Aorta (tissue), 5 donors: ENCODE measurements at places on chromosomes 2 and 18. TPM values are rescaled to one million over a fixed set of nuclear protein-coding genes. Genes with fewer than 3 reads are reported as not detected.

DNA sequence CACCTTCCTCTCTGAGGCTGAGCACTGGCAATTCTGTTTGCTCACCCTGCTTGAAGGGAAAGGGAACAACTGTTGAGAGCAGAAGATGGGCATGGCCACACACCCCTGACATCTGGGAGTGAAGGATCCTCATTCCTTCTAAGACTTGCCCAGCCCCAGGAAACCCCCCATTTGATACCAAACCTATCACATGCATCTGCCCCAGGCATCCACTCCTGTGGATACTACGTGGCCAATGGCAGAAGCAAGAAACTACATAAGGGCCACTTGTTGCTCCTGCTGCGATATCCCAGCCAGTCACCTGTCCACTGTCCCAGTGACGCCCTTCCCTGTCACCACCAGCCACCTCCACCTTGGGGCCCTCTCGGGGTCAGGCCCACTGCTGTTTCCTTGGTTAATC, 185.2 kb downstream of the SMAD2 start:
- no peak for DNase-seq

DNA sequence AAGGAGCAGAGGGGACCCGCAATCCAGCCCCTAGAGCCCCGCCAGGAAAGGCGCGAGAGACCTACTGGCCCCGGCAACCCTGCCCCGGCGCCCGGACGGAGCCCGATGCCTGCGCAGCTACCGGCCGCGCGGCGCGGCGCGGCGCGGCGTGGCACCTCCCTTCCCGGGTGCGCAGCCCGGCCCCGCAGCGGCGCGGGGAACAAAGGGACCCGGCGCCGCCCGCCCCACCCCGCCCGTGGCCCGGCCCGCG, 307 bp downstream of the CDH2 start:
- no peak for DNase-seq

DNA sequence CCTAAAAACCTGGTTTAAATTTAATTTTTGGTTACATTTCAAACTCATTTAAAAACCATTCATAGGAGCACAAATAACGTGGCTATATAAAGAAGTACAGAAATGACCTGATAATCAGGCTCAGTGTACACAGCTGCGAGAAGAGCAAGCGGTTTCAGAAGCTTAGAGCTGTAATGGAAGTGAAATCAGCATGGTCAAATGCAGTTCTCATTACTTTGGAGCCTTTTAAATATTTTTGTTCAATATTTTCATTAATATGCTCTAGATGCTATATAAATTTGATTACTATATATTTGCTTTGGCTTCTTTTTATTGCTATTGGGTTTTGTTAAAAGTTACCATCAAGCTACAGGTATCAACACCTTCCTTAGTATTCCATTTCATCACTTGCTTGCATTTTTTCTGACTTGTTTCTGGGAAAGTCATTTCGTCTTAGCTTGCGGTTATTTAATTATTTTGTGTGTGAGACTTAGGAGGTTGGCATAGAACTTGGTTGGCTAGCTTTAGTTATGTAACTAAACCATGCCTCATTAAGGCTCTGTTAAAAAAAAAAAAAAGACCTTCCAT, 58.7 kb downstream of the AFTPH start:
- DNase-seq = no peak

GRCh38 chr18:48077291-48077690, 146.8 kb upstream of the SMAD2 start:
- no peak for DNase-seq

IL1F10 gene
- polyA plus RNA-seq = not detected

AGXT gene
- not detected for polyA plus RNA-seq

BCL2 gene
- polyA plus RNA-seq = 2.6 TPM
